Right atrium auricular region (tissue), 2 donors: ENCODE measurements at places on chromosomes 2 and 18. TPM values are rescaled to one million over a fixed set of nuclear protein-coding genes. Genes with fewer than 3 reads are reported as not detected.

GRCh38 chr2:172431463-172431862, 4.1 kb downstream of the ITGA6 start:
- DNase-seq = no peak

YPEL5 gene
- 45.5 TPM for total RNA-seq

ARHGAP28 gene
- total RNA-seq = 3.0 TPM

GRCh38 chr2:104125096-104125495, 728.8 kb upstream of the POU3F3 start:
- DNase-seq = no peak

DTNB gene
- total RNA-seq = 4.4 TPM

PNPT1 gene
- total RNA-seq = 8.1 TPM
